MV-4-11 (cell line): ENCODE measurements at places on chromosomes 1 and 21.

DNA sequence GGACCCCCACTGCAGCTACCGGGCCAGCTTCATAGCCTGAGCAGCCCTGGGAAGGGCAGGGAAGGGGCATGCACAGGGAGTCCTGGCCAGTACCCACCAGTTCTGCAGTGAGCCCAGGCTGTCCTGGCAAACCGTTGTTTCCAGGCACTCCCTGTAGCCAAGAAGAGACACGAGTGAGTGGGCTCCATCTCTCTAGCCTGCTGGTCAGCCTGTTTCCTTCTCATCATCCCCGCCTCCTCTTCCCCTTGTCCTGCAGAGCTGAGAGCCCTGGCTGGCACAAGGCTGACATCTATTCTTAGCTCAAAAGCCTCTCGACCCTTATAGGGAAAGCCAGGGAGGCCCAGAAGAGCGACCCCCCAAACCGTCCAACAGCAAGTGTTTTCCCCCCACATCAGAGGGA is 28.7 kb downstream of the COL16A1 start:
- DNase-seq, result no peak

DNA sequence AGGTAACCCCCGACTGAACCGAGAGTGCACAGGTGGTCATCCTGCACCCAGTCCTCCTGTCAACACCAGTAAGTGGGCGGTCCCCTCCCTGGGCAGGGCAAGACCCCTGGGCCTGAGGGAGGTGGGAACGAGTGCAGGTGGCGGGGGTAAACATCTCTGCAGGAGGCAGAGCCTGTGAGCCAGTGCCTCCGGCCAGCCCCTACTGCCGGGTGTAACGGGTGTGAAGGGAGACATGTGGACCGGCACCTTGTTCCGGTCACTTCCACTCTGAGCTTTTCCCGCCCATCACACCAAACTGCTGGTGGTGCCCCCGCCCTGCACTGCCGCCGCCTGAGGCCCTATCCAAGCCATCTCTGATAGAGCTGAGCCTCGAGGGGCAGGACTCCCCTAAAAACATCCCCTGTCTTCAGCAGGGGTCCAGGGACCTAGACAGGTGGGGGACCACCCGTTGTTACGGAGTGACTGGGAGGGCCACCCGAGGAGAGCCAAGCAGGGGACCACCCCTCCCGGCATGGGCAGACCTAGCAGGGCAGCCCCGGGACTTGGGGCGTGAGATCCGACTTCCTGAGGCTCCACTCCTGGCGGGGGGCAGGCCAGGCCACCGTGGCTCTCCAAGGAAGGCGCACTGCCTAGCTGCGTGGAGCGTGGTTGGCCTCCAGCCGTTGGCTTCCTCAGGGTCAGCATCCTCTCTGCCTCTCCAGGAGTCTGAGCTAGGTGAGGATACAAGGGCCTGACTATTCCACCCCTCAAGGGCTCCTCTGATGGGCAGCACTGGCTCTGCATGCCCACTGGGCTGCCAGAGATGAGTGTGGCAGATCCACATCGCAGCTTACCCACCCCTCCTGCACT is 43.8 kb upstream of the LBR start:
- no peak for DNase-seq

DNA sequence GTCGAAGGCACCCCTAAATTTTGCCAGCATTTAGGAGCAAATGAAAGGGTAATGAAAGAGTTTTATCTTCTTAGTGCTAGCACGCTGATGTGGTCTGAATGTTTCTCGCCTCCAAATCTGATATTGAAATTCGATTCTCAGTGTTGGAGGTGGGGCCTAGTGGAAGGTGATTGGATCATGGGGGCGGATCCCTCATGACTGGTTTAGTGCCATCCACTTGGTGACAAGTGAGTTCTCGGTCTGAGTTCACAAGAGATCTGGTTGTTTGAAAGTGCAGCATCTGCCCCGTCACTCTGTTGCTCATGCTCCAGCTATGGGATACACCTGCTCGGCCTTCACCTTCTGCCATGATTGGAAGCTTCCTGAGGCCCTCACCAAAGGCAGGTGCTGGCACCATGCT is 75.1 kb upstream of the ZBTB40 start:
- DNase-seq, result no peak

- DNase-seq, result peak; percentile 25
These were observed 8.5 kb downstream of the SSR2 start for GRCh38 chr1:156012051-156012817.

DNA sequence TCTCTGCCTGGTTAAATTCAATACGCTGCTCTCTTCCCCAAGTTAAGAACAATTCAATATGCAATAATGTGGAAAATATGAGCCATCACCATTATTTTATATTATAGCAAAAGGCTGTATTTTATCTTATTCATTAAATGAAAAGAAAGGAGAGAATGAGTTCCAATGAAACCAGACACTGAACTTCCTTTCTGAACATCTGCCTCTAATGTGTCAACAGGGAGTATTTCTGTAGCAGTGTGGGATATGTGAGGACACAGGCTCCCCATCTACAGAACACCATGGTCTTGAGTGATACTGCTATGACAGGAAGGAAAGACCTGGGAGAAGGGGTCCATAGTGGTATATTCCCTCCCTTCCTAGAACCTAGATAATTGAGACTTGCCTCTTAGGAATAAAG is 46.3 kb downstream of the CASQ2 start:
- no peak for DNase-seq

GRCh38 chr1:85894651-85895050 is 186.4 kb upstream of the ZNHIT6 start:
- DNase-seq, result peak; percentile 13

- no peak for DNase-seq
These were observed 88.4 kb downstream of the PDE4B start for GRCh38 chr1:65881067-65881594.

DNA sequence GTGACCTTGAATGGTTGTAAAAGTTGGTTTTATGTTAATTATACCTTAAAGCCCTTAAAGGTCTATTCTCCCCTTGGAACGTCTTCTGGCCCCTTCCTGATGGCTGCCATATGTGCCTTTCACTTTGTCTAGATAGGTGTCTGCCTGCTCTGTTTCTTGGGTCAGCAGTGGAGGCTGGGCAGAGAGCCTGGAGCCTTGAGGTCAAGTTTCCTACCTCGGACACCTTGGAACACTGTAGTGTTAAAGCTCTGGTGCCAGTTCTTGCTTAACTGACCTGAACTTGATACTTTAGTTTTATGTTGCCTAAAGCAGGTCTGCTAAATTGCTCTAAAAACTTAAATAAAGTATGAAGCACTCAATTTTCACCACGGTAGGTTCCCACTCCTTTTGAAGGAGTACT is 86.5 kb downstream of the CDC14A start:
- DNase-seq, result no peak

DNA sequence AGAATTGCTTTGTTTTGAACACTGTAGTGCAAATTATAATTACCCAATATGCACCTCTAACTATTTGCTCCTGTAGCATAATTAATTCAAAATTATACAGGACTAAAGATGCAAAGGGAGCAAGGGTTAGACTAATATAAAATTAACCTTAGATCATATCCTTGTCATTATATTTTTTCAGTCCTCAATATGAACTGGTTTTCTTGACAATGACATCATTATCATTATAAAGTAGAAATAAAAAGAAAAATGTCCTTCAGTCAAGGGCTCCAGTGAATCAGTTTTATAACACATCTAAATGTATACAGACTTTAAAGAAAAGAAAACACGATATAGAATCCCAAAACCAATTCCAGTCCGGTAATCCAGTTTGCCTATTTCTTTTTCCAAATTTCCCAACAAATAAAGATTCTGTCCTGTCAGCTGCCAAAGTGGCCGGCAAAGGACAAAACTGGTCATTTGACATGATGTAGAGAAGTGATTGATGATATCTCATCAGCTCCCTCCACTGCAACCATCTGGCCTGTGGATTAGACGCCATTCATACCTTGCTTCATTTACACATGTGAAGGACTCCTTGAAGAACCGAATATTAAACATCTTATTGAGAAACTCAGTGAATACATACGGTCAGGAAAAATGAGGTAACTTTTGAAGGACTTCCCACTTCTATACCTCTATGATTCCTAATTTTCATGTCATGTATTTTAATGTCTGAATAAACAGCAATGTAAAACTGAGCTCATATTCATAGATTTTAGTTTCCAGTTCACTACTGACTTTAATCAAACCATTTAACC is 15.5 kb downstream of the DPYD start:
- no peak for DNase-seq

- no peak for DNase-seq
These were observed 17.1 kb downstream of the ATP6V1G3 start for GRCh38 chr1:198523182-198523950.

DNA sequence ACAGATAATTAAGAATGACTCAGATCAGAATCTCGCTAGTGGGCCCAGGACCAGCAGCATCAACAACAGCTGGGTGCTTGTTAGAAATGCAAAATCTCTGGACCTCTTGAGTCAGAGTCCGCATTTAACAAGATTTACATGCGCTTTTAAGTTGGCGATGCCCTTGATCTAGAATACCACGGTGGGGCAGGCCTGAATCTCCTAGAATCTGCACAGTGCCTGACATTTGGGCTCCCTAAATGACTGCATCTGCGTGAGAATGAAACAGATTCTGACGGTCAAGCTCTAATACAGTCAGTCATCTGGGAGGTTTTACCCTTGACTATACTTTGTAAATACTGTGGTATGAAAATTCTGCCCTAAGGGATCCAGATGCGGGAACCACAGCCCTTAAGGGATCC is 17.2 kb upstream of the RAB29 start:
- no peak for DNase-seq
